ENCODE measurements at places on chromosomes 5 and 9. TPM values are rescaled to one million over a fixed set of nuclear protein-coding genes. Genes with fewer than 3 reads are reported as not detected.

- H3K27ac ChIP-seq, result no peak overlapping the region
- no peak for DNase-seq
- H3K4me3 ChIP-seq, result no peak overlapping the region
- peaks cover 10% of the 10 kb centered on the region for H3K4me1 ChIP-seq
- H3K27me3 ChIP-seq, result peaks cover 5% of the 10 kb centered on the region
Measured at GRCh38 chr5:38414348-38414747, 142.1 kb downstream of the LIFR start.

GRCh38 chr5:14364576-14365472 is 216.8 kb upstream of the OTULINL start:
- H3K4me1 ChIP-seq, result peaks cover 10% of the 10 kb centered on the region
- no peak overlapping the region for H3K4me3 ChIP-seq

- no peak overlapping the region for H3K27ac ChIP-seq
- H3K36me3 ChIP-seq, result no peaks in the 10 kb centered on the region
- no peak for DNase-seq
- H3K4me1 ChIP-seq, result no peaks in the 10 kb centered on the region
- no peak overlapping the region for H3K4me3 ChIP-seq
Measured at GRCh38 chr9:119195521-119195920, 173.7 kb downstream of the BRINP1 start.

- no peaks in the 10 kb centered on the region for H3K27me3 ChIP-seq
- no peak for DNase-seq
- no peak overlapping the region for H3K27ac ChIP-seq
- H3K4me3 ChIP-seq, result no peak overlapping the region
- H3K36me3 ChIP-seq, result no peaks in the 10 kb centered on the region
Measured at GRCh38 chr5:148875205-148875875, 48.9 kb downstream of the ADRB2 start.

- H3K27me3 ChIP-seq, result no peaks in the 10 kb centered on the region
- H3K4me3 ChIP-seq, result no peak overlapping the region
- H3K36me3 ChIP-seq, result peaks cover 6% of the 10 kb centered on the region
Measured at GRCh38 chr5:98763001-98763630, 10.3 kb upstream of the RGMB start.

PTCD2 gene
- 14.5 TPM for total RNA-seq

DNA sequence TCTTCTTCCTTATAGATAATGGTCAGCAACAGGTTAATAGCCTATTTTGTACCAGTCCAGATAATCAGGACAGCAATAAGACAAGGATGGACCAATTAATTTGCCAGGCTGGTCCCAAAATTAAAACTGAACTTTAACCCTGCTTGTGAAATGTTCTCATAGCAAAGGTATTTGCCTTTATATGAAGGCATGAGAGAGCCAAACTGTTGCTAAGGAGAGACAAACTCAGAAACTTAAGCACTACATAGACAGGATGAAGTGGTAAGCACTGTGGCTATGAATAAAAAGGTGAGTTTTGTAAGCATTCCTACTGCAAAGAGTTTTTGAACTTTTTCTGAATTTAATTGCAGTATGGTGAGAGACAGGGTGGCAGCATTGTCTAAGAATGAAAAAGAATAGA is 174.7 kb upstream of the PPP1R2B start:
- H3K4me3 ChIP-seq, result no peak overlapping the region
- no peaks in the 10 kb centered on the region for H3K4me1 ChIP-seq
- no peaks in the 10 kb centered on the region for H3K27me3 ChIP-seq
- H3K27ac ChIP-seq, result no peak overlapping the region
- no peak for DNase-seq

- H3K27ac ChIP-seq, result peak within 1 kb of the TSS; percentile 97
- no peak for DNase-seq
- peaks cover 2% of the 10 kb centered on the region for H3K36me3 ChIP-seq
Measured at GRCh38 chr9:111599092-111599954, at the start of gene PTGR1. TSS of gene PTGR1 (minus strand) at chr9:111599647. CDS start at chr9:111597422, 2,225 bp downstream.

DNA sequence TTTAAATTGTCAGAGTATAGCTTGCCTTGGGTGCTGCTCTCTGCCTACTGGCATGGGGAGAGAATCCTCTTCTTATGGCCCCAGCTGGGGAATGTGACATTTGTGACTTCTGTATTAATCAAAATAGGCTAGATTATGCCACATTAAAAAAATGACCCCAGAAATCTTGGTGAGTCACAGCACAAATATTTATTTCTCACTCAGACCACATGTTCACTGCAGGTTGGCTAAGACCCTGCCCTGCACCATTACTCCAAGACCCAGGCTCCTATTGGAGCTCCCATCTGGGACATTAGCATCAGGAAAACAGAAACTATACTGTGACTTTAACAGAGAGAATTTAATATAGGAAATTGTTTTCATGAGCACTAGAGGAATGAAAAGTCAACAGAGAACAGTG is 16.6 kb upstream of the WHRN start:
- peaks cover 10% of the 10 kb centered on the region for H3K4me1 ChIP-seq
- no peak overlapping the region for H3K27ac ChIP-seq
- H3K27me3 ChIP-seq, result peaks cover 7% of the 10 kb centered on the region
- DNase-seq, result no peak
- H3K4me3 ChIP-seq, result no peak overlapping the region

DNA sequence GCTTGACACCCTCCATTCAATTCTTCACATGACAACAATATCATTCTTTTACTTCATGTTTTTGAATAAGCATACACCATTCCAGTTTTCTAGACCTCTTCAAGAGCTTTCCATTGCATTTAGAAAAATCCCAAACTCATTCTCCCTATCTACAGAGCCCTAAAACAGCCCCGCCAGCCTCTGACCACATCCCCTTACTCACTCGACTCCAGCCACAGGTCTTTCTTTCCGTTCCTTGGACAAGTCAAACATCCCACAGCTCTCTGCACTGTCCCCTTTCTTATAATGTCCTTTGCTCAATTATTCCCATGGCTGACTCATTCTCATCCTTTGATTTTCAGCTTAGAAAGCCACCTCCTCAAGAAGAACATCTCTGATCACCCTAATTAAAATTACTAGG is 38.2 kb downstream of the TTC39B start:
- no peak for DNase-seq
- no peaks in the 10 kb centered on the region for H3K27me3 ChIP-seq
- H3K4me3 ChIP-seq, result no peak overlapping the region
- H3K36me3 ChIP-seq, result peaks cover 2% of the 10 kb centered on the region
- no peak overlapping the region for H3K27ac ChIP-seq

DNA sequence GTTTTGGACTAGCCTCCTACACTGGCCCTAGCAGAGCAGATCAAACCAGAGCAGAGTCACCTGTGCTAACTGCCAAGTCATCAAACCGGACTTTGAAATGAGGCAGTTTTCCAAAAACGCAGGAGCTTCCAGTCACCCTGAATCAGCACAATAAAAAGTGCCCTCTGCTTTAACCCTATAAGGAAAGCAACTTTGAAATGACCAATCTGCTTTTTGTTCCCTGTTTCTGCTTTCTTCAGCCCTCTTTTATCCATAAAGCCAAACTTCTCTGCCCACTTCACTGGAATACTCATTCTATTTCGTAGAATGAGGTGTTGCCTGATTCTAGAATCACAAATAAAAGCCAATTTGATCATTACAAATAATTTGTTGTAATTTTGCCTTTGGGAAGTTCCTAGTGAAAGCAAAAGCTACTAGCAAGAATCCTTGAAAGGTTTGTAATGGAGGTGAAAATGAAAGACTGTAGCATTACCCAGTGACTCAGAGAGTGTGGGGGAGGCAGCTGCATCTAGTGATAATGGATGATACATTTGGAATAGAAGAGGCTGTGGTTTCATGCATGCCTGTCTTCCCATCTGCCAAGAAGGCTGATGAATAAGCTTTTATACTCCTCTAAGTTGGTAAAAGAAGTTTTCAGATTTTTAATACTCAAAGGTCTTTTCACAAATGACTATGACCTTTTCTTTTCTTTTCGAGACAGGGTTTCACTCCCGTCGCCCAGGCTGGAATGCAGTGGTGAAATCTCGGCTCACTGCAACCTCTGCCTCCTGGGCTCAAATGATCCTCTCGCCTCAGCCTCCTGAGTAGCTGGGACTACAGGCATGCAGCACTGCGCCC is 14.9 kb downstream of the SPAAR start:
- H3K36me3 ChIP-seq, result peaks cover 2% of the 10 kb centered on the region
- peaks cover 67% of the 10 kb centered on the region for H3K4me1 ChIP-seq
- no peak for DNase-seq
- peak overlapping the region; percentile 89 for H3K27ac ChIP-seq
- peak overlapping the region; percentile 20 for H3K4me3 ChIP-seq
- H3K27me3 ChIP-seq, result no peaks in the 10 kb centered on the region

UIMC1 gene
- total RNA-seq, result 34.2 TPM

DNA sequence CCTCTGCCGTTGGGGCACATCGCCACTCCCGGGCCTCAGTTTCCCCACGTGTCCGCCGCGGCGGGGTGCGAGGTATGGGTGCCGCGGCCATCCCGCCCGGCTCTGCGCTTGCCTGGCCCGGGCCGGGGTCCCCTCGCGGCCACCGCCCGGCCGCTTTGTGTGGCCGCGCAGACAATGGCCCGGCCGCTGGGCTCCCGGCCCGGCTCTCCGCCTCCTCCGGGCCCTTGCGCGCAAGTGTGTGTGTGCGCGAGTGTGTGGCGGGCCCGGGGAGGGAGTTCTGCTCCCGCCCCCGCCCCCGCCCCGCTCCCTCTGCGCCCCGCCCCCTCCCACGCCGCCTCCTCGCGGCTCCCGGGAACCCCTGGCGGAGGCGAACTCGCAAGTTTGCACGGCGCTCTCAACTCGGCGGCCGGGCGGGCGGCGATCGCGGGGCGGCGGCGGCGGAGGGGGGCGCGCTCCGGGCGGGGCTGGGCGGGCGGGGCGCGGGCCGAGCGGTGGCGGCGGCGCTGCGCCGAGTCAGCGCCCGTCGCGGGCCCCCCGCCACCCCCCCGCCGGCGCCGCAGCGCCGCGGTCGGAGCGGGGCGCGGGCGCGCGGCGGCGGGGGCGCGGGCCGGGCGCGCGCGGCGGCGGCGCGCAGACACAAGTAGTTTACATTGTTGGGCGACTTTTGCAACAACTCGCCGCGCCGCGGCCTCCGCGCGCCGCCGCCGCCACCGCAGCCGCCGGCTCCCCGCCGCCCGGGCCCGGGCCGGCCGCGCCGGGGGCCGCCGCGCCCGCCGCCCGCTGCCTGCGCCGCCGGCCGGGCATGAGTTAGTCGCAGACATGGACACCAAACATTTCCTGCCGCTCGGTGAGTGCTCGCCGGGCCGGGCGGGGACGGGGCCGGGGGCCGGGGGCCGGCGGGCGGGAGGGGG is at the start of gene RXRA:
TSS of gene RXRA (plus strand) at position 643 of the 911 bp plus-strand sequence. CDS start at position 820, 177 bp downstream.
- no peaks in the 10 kb centered on the region for H3K27me3 ChIP-seq
- no peak for DNase-seq

- DNase-seq, result no peak
- no peaks in the 10 kb centered on the region for H3K27me3 ChIP-seq
- H3K4me3 ChIP-seq, result no peak overlapping the region
- no peaks in the 10 kb centered on the region for H3K36me3 ChIP-seq
- H3K4me1 ChIP-seq, result peaks cover 31% of the 10 kb centered on the region
Measured at GRCh38 chr5:149559706-149560105, 8.5 kb upstream of the CSNK1A1 start.

- H3K4me3 ChIP-seq, result no peak overlapping the region
- H3K27ac ChIP-seq, result no peak overlapping the region
- no peak for DNase-seq
- H3K36me3 ChIP-seq, result peaks cover 9% of the 10 kb centered on the region
- H3K27me3 ChIP-seq, result no peaks in the 10 kb centered on the region
Measured at GRCh38 chr9:86043586-86043985, 55.8 kb downstream of the GOLM1 start.

GRCh38 chr9:133583111-133583510 is 26.1 kb downstream of the FAM163B start:
- no peak overlapping the region for H3K27ac ChIP-seq
- peaks cover 39% of the 10 kb centered on the region for H3K27me3 ChIP-seq
- no peak overlapping the region for H3K4me3 ChIP-seq

GRCh38 chr5:9903801-9904200 is 273.6 kb upstream of the TAS2R1 start:
- no peak for DNase-seq
- H3K4me3 ChIP-seq, result no peak overlapping the region
- H3K27me3 ChIP-seq, result peaks cover 2% of the 10 kb centered on the region
- peak overlapping the region; percentile 42 for H3K27ac ChIP-seq

Measured in chondrocyte (in vitro differentiated cells).